NCI-H748 treated with DMSO at 0.1 percent for 48 hours (cell line): ENCODE measurements at places on chromosomes 4 and X.

DNA sequence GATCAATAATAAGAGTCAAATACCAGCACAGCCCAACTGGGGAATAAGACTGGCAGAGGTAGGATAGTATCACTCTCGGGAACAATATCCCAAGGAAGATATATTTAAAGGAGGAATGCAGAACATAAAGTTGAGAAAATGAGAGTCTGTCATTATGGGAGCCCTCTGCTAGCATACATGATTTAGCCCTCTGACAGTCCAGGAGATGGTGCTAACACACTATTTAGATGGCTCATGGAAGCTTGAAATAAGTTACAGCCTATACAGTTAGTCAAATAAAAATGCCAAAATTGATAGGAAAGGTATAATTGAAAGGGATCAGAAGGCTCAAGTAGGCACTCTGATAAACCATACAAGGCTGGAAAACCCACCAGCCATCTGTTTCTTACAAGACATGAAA is 201.0 kb upstream of the NEIL3 start:
- no peak for DNase-seq

GRCh38 chr4:127304356-127304755 is 328.4 kb upstream of the INTU start:
- DNase-seq = no peak

DNA sequence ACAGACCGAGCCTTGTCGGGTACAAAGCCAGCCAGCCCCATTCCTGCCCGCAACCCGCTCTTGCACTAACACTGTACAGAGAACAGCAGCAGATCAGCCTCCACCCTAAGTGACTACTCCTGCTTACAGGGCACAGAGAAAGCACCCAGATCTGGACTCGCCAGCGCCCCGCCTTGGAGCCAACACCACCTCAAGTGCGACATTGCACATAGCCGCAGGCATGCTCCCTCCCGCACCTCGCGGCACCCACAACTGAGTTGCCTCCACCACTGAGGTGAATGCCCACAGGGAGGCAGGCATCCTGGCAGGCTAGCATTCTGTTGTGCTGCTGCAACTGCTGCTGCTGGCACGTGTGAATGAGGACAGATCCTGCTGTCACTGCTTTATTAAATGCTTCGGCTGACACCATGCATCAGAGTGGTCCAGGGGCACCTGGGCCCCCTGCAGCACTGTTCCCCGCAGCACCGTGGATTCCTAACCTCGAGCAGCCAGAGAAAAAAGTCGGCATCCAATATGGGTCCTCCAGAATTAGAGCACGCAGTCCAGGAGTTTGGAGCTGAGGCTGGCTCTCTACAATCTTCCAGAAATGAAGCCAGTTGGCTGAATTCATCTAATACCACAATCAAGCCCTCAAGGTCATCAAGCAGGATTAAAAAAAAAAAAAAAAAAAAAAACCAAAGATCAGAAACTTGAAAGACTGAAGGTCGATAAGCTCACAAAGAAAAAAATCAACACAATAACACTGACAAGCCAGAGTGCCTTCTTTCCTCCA is 352.9 kb downstream of the GASK1B start:
- peak; percentile 44 for DNase-seq

- no peak for DNase-seq
Observed at GRCh38 chrX:153214934-153215333, 35.9 kb downstream of the MAGEA1 start.

GRCh38 chr4:15027921-15028435 is 25.7 kb downstream of the CPEB2 start:
- DNase-seq = no peak

DNA sequence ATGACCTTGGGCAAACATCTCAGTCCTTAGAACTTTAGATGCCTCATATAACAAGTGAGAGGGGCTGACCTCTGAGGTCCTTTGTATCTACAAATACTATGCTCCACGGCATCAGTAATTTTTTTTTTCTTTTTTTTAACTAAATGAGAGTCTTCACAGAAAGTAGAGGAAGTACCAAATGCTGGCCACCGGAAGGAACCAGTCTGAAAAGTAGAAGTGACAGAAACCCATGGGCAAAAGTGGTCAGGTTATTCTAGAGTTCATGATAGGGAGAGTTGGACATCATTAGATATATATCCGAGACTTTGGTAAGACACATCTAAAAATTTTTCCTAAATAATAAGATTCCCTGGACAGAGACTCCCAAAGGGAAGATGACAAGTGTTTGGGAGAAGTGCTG is 53.7 kb downstream of the COQ2 start:
- DNase-seq = no peak

- DNase-seq = no peak
Observed at GRCh38 chrX:47285836-47286320, 53.1 kb downstream of the USP11 start.

DNA sequence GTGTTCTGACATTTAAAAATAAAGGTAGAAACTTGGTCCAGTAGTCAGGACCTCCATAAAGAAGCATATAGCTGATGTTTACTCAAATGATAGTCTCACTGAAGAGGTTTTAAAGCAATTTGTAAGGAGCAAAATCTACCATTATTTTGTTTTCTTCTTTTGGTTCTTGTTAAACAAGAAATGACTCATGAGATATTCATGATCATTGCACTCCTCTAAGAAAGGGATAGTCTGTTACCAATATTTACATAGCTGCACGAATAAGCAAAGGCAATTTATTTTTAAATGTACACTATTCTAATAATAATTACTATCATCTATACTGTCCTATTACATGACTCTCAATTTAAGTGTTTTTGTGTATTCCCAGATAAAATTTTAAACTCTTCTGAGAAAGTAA is 397.9 kb downstream of the FAM47B start:
- no peak for DNase-seq

DNA sequence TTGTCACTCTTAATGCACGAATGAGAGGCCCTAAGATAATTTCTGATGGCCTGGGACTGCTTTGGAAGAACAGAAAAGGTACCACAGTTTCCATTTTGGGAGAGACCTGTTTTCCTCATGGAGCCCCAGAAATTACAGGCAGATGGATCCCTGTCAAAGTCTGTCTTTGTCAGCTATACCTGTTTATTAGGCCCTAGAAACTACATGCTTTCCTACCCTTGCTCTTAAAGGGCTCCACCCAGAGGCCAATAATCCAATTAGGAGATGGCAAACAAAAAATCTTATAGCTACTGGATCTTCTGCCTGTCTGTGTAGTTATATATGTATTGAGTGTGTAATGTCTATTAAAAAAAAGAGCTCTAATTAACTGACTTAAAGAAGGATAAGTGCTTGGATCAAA is 141.3 kb downstream of the NR3C2 start:
- DNase-seq = no peak

- DNase-seq = no peak
Observed at GRCh38 chr4:8314691-8315255, 45.2 kb downstream of the HTRA3 start.

DNA sequence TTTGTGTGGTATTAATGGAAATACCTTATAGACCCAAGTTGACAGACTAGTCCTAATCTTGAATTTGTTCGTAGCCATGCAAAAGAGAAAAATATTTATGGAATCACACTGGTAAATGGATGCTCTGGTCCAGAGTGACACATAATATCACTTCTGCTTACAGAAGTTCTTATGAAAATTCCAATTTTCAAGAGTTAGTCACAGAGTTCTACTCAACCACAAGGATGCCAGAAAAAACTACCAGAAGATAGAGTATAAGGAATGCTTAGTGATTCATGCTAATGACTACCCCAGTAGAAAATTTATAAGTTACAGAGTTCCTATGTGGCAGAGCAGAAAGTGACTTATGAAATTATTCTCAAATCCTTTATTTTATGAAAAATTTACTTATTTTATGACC is 1384.8 kb downstream of the FAM133A start:
- no peak for DNase-seq

- no peak for DNase-seq
Observed at GRCh38 chrX:152949114-152949513, 44.8 kb downstream of the PNMA5 start.

GRCh38 chr4:138263247-138263816 is 21.2 kb upstream of the SLC7A11 start:
- no peak for DNase-seq

DNA sequence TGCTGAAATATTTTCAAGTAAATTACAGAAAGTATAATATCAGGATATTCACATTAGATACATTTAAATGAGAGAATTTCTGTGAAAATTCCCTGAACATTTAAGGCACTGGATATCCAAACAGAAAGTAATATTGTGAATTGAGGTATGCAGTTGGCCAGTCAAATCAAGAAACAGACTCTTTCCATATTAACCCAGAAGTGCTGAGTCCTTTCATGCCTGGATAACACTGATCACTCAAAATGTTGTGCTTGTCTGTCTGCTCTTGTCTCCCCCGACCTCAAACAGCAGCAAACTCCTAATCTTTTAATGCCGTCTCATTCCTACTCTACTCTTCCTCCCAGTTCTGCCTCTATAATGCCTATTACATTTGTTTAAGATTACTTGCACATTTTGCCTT is 51.2 kb downstream of the TBC1D9 start:
- no peak for DNase-seq

- no peak for DNase-seq
Observed at GRCh38 chr4:162364651-162365050, 200.9 kb upstream of the FSTL5 start.

DNA sequence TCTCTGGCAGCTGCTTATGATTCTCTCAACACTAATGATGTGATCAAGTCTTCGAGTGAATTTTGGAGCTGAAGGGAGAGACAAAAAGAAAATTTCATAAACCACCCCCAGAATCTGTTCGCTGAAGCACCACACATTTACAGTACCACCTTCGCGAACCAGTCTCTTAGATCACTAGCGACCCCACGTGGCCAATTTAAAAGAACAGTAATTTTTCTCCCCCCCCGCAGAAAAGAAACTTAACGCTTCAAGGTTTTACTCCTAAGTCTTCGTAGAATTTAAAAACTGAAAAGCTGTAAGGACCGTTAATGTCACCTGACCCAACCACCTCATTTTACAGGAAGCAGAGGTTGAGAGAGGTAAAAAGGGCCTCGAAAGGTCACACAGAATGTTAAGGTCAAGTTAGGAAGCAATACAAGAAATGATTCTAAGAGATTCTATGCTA is 187.5 kb downstream of the QDPR start:
- DNase-seq = no peak

GRCh38 chr4:27887646-27888045 is 1027.0 kb downstream of the STIM2 start:
- DNase-seq = no peak

DNA sequence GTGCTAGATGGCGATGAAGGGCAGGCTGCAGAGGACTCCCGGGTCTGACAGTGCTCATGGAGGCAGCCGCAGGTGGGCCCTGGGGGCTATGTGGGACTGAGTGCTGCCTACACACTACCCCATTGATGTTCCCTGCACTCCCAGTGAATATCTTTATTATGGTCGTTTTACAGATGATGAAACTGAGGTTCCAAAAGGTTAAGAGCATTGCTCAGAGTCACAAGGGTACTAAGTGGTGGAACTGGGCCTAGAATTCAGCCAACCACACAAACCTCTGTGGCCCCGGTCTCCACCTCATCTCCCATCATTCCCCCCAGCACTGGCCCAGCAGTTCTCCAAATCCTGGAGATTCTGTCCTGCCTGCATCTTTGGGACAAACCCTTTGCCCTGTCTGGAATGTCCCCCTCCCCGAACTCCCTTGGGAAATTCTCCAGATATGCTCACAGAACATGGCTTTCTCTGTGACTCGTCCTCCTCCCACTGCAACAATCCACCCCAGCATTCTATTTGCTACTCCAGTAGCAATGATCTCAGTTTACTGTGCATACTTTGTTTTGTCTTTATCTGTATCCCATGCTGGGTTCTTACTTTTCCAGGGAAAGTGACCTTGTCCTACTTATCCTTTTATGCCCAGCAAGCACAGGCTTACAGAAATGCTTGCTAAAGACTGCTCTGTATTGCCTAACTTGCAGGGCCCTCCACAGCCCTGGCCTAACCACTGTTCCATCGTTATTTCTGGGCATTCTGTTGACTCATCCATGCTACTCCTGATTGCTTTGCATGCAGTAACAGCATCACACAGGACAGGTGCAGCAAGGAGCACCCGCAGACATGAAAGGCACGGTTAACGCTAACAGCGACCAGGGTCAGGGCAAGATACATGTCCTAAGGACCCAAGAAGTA is 14.0 kb downstream of the PNMA6F start:
- no peak for DNase-seq

GRCh38 chr4:145076469-145076855 is 21.5 kb downstream of the ANAPC10 start:
- DNase-seq = no peak

DNA sequence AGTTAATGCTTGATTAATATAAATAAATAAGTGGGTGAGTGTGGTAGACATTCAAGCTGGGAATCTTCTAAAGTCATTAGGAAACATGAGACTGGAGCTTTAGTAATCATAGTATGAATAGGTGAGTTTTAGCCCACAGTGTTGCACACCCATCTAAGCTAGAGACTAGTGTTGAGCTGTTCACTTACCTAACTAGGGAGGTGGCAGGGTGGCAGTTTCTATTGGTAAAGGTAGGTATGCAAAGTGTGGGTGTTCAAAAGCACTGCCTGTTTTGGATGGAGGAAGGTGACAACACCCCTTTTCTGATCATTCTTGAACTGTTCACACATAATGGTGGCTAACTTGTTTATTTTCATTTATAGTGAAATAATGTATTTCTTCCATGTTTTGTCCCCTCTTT is 41.3 kb downstream of the PLS3 start:
- DNase-seq = no peak

- no peak for DNase-seq
Observed at GRCh38 chrX:8484360-8484949, 19.8 kb downstream of the VCX3B start.

GRCh38 chr4:132003593-132003992 is 1145.5 kb upstream of the PCDH10 start:
- no peak for DNase-seq

GRCh38 chr4:185541251-185541727 is 6.0 kb upstream of the PDLIM3 start:
- no peak for DNase-seq

- no peak for DNase-seq
Observed at GRCh38 chrX:15151267-15152186, 118.4 kb downstream of the ASB9 start.

DNA sequence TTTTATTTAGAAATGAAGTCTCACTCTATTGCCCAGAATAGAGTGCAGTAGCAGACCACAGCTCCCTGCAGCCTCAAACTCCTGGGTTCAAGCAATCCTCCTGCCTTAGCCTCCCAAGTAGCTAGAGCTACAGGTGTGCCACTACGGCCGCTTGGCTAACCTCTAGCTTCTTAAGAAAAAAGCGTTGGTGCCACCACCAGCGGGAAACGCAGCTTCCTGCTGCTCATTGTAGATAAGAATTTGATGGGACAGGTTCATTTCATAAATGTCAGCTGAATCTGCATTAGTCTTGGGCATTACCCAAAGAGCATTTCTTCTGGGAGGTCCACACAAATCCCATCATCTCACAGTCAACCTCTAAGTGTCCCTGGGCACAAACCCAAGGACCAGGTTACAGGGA is 33.2 kb upstream of the NAP1L5 start:
- DNase-seq = no peak
